SJSA1 (cell line): ENCODE measurements at places on chromosomes 6 and 20. TPM values are rescaled to one million over a fixed set of nuclear protein-coding genes. Genes with fewer than 3 reads are reported as not detected.

The PCSK2 gene
- not detected in 2 replicates for total RNA-seq

The ARFGAP1 gene
- total RNA-seq, result 63.0 and 70.9 TPM in 2 replicates

The DPPA5 gene
- total RNA-seq, result not detected in 2 replicates

The CLDN20 gene
- not detected in 2 replicates for total RNA-seq

The NKAIN2 gene
- not detected in 2 replicates for total RNA-seq

The UBE3D gene
- 6.8 and 6.9 TPM in 2 replicates for total RNA-seq

The TCF15 gene
- total RNA-seq, result not detected in 2 replicates

DNA sequence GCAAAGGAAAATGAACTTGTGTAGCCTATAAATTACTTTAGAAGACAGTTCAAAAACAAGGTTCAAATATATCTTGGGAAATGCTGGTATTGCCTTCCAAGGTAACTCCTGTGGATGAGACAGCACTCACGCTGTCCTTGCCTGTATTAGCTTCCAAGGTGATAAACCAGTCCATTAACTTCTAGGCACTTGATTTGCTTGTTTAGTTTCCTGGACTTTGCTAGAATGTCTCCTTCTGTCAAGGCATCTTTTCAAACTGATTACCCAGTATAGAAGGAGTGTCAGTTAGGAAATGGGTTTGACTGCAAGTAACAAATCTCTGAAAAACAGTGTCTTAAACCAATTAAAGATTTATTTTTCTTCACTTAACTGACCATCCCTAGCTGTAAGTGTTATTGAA is 103.4 kb upstream of the SLC22A23 start:
- DNase-seq, result no peak

GRCh38 chr6:142819603-142820337 is 125.2 kb downstream of the HIVEP2 start:
- peak; percentile 60 for DNase-seq

DNA sequence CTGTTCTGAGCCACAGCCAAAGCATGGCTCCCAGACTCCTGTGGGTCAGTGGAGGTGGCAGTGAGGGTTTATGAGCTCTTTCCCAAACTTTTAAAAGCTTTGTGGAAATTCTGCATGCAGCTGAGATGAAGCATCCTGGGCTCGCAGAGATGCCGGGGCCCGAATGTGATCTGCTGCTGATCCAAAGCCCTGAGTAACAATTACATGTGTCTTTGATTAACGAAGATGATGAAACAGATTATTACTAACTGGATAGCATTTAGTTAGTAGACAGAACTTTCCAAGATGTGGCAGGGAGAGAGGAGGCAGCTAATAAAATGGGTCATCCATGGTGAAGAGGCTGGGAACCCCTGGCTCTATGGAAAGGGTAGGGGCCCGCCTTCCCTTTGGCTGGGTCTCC is 43.9 kb upstream of the MDFI start:
- DNase-seq, result no peak

DNA sequence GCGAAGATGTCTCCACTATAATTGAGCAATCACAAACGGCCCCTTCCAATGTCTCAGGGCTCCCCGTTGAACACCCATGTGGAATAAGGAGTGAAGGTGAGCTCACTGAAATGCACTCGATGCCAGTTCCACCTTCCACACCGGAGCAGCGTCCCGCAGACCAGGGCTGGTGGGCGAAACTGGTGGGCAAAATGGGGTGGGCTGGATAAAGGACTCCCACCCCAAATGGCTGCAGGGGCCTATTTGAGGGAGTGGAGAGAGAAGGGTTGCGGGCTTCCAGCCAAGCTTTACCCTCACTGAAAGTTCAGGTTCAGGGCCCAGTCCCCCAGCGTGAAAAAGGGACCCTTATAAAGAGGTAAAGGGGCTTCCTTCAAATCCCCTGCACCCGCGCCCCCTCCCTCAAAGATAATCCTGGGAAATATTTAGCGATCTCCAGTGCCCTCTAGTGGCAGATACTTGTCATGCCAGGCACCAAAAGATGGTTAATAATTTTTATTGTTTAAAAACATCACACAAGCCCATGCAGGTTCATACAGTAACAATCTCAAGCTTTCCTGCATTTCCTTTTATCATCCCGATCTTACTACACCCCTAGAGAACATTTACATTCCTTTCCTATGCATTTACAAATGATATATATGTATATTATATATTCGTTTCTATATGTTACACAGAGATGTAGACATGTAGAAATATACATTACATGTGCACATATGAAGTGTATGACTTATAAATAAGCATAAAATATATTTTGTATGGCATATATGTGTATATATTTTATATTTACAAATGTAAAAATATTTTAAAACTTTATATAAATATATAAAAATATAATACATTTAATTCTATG is 58.2 kb upstream of the NKX2-2 start:
- peak; percentile 9 for DNase-seq

GRCh38 chr6:140183881-140184280 is 809.4 kb upstream of the CITED2 start:
- peak; percentile 2 for DNase-seq

DNA sequence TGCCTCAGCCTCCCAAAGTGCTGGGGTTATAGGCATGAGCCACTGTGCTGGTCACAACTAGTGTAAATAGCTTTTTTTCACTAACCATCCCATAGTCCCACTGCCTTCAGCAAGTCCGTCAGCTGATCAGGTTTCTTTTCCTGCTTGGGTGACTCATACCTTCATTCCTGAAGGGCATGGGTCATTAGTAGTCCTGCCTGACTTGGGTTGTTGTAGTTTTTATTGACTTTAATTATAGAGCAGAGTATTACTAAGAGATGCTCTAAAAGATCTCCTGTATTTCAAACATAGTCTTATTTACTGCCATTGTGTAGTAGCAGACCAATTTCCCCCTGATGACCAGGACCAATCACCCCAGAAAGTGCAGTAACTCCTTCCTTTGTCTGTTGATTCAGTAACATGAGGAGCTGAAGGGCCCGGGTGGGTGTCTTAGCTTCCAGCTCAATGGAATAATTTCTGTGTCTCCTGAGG is 25.8 kb downstream of the HLA-C start:
- DNase-seq, result peak; percentile 51

GRCh38 chr6:36508532-36508931 is 38.7 kb downstream of the STK38 start:
- no peak for DNase-seq

DNA sequence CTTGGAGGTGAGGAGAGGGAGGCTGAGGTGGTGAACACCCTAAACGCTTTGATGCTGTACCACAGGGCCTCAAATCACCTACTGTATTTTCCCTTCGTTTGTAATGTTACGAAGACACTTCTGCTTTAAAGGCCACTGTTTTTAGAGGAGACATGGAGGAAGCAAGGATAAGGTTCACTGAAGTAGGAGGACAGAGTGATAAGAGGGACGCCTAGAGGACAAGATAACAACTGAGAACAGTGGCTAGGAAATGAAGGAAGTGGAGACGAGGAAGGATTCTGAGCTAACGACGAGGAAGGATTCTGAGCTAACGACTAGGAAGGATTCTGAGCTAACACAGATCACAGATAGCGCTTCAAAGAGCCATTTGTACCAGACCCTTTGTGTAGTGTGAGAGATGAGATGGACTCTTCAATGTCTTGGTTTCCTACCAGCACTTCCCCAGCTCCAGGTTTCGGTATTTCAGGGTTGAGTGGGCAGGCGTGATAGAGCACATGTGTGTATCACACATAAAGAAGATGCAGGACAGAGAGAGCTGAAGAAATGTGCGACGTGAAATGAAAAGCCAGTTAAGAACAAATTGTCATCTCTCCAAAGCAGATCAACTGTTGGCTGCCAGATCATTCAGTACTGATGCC is 7.5 kb downstream of the SF3B5 start:
- DNase-seq, result no peak
